ENCODE measurements at places on chromosomes 1 and 21.

DNA sequence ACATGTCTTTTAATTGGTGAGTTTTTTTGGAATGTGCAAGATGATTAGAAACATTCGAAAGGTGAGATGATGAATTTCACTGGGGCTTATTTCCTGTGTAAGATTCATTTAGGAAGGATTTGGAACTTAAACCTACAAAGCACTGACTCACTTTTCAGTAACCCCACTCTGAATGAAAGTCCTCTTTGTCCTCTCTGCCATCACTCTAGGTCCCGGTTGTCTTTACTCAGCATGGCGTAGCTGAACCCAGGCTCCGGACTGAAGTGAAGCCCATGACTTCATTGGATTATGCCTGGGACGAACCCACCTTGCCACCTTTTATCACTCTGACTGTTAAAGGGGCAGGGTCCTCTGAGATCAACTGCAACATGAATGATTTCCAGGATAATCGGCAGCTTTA, 139.4 kb downstream of the VPS13D start:
- no peak for DNase-seq

DNA sequence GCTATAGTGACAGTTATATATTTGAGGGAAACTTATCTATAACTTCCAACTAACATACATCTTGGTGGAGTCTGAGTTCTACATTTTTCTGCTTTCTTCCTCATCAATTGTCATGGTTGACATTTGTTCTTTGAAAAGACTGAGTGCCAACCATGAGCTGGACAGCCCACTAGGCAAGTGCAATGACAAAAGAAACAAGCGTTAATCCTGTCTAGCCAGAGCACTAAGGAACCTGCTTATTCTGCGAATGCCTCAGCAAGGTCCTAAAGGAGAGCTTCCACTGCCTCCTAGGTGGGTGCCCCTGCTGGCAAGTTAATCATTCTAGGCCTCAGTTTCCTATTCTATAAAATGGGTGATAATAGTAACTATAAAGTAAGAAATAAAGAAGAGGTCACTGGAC, 44.8 kb downstream of the IRF2BP2 start:
- DNase-seq = no peak

- DNase-seq = no peak
These were observed 126.6 kb upstream of the COA6 start for GRCh38 chr1:234246638-234247116.

- DNase-seq = no peak
These were observed 15.0 kb upstream of the GPR25 start for GRCh38 chr1:200857804-200858203.

GRCh38 chr1:195241066-195241465, 1367.2 kb downstream of the KCNT2 start:
- no peak for DNase-seq

DNA sequence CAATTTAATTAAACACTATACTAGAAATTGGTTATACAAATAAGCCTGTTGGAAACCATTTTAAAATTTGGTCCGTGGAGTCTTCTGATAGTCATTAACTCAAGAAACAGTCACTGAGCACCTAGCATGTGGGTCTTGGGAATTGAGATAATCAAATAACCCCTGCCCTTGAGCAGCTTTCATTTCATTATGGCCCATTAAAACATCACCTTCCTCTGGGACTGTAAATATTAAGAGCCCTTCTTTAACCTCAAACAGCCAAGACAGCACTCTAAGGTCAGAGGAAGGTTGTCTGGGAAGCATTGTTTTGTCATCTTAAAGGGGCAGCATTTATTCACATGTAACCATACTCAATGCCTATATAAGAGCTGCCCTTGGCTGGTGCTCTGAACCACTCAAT, 610.3 kb upstream of the USP24 start:
- no peak for DNase-seq

DNA sequence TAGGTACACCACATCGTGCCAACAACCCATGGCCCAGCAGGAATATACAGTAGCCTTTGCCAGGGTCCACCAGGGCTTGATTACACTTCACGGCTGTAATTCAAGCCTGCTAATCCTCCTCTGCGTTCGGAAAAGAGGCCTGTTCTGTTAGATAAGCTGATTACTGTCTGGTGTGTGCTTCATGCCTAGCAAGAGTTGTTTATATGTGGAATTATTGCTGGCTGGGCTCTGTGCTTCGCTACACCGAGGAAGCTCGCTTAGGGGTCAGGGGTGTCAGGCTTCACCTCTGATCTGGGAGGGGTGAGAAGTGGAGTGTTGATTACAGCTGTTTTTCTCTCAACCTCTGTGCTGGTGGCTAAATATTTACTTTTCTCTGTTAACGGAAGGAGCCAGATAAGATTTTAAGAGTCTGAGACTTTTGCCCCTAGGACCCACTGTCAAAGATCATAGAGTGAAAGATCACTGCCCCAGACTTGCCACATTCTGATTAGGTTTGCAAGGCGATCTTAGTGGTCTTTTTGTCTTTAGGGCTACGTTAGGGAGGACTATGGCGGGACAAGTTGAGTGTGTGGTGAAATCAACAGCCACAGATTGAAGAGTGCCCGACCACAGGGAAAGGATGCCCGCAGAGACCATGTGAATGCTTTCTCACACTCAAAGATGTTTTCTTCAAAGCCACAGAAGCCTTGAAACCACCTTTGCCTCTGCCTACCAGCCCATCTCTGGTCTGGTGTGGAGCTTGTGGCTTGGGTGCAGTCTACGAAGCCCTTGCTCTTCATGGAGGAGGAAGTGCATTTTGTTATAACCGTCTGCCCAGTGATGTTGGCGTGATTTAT, 216.1 kb downstream of the PBX1 start:
- DNase-seq = no peak

- no peak for DNase-seq
These were observed 107.0 kb downstream of the PRDM16 start for GRCh38 chr1:3176028-3176427.

DNA sequence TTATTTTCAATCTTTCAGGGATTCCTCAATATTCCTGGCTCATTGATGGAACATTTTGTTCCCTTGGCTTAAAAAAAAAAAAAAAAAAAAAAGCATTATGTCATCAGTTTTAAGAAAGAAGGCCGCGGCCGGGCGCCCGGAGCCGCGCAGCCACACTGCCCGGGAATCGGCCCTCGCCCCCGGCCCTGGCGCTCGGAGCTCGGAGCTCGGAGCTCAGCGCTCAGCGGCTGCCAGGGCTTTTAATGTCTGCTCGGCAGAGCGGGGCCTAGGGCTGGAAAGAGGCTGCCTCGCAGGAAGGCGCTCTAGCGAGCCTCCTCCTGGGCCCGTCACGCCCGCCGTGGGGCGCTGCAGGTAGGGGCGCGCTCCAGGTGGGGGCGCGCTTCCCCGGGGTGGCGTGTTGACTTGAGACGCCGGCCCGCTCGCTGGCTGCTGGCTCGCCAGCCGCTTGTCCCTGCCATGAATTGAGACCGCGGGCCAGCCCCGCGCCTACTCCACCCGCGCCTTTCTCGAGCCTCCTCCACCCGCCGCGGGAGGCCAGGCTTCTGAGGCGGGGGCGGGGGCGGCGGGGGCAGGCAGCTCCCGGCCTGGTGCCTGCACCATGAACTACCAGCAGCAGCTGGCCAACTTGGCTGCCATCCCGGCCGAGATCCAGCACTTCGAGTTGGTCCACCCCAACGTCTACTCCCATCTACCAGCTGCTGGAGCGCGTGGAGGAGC, 5.4 kb upstream of the TDRD5 start:
- DNase-seq = no peak

GRCh38 chr1:39922251-39922688, 20.6 kb upstream of the MYCL start:
- DNase-seq = no peak

DNA sequence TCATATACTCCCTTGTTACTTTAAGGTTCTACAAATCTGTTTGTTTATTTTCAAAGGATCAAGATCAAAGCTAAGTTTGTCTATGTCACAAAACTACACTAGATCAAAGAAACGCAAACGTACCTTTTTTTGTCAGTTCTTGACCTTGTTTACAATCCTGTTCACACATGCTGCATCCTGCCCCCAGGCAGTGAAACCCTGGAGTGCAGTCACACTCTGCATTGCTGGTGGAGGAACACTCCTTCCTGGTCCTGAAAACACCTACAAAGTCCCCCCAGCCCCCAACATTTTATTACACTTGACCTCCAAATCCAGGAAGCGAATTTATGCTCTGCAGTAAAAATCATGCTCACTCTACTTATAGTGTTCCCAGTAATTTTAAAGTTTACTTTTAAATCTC, 2.6 kb downstream of the TNFRSF9 start:
- DNase-seq = no peak

DNA sequence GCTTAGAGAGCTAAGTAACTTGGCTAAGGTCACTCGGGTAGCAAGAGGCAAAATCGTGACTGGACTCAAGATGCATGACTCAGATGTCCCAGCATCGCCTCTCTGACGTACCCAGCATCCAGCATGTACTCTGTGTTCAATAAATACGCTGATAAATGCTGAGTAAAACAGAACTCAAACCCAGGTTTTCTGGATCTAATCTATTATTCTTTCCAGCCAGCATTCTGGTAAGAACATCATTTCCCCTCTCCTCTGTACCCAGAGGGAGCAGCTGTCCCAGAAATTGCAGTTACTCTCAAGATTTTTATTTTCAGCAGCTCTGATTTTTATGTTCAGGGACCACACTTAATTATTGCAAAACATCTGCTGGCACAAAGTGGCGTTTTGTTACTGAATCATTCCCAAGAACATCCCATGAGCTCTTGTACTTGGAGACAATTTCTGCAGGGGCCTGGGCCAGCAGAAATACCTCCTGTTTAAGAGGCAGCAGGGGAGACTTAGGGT, 249.0 kb downstream of the PRDM2 start:
- DNase-seq = no peak
